ENCODE measurements at places on chromosomes 3 and 15.

GRCh38 chr15:57444877-57445513 lies 68.7 kb downstream of the CGNL1 start:
- DNase-seq, result no peak

DNA sequence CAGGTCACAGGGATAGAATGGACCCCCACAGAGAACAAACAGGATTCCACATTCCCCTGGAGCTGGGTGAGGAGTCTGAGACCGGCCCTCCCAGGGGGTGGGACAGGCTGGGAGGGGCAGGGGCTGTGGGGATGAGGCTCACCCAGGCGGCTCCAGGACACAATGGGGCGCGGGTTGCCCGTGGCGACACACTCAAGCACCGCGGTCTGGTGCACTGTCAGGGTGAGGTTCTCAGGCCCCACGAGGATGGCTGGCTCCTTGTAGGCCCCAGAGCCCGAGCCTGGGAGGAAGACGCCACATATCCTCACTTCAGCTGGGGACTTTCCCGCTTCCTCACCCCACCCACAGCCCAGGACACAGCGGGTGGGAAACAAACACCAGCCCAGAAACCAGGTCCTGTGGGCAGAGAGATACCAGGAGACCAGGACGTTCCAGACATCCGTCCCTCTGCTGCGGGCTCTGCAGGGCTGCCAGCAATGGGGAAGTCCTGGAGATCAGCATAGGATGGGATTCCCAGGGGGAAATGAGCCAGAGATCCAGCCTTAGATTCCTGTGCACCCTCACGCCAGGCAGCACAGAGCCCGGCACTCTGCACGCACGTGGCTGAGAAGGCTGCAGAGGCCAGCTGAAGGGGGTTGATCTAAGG lies 30.2 kb downstream of the RNU5B-1 start:
- DNase-seq, result no peak

GRCh38 chr15:89340573-89340972 lies 5.9 kb upstream of the POLG start:
- no peak for DNase-seq

- no peak for DNase-seq
Observed at GRCh38 chr3:27673701-27674100, 48.4 kb downstream of the EOMES start.

DNA sequence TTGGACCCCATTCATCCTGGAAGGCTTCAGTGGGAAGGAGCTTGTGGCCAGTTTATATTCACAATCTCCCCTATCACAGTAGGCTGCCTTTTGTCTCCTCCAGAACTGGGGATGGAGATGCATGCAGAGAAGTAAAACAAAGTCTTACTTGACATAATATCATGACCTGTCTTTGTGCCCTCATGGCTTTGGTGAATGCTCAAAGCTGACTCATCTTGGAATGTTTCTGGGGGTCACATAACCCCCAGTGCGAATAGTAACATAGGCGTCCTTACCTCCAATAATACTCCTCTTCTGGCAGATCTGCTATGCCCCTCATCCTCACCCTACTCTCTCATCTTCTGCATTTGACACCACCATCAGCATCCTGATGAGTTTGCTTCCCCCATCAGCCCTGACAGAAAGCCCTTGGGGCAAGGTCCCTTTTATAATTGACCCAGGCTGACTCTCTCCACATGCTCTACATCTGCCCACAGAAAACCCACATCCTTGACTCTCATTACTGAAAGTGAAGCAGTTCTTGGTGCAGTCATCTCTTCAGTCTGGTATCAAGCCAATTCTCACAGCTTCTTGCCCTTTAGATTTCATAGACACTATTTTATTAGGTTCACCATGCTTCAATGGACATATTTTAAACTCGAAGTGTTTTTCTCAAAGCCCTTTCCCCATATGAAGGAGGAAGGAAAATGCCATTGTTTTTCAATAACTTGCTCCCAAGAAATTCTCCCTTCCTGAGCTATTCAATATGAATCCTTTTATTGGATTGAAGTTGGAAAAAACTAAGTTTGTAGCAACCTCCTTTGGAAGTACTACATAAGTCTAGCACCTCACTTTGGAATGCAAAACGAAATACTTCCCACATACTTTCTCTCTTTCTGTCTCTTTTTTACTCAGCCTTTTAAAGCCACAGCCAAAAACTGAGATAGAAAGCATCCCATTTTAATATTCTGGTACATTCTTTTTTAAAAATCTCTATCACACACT lies 36.6 kb downstream of the OSTN start:
- no peak for DNase-seq

- DNase-seq, result no peak
Observed at GRCh38 chr3:134858441-134859035, 63.5 kb downstream of the EPHB1 start.

GRCh38 chr15:81013396-81013929 lies 12.7 kb downstream of the TLNRD1 start:
- no peak for DNase-seq

DNA sequence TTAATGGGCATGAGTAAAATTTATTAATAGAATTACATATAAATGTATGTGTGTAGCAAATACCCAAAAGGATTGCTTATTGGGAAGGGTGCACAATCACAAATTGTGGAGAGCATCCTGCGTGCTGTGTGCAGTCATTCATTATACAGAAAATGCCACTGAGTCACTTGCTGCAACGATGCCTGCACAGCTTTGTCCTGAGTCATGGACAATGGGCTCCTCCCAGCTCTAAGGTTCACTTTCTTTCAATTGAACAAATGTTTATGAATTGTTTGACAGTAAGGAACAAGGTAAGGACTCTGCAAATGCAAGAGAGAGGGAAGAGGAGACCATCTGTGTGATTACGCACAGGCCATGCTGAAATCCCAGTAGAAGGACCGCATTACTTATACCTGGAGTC lies 18.7 kb downstream of the CFAP161 start:
- no peak for DNase-seq

DNA sequence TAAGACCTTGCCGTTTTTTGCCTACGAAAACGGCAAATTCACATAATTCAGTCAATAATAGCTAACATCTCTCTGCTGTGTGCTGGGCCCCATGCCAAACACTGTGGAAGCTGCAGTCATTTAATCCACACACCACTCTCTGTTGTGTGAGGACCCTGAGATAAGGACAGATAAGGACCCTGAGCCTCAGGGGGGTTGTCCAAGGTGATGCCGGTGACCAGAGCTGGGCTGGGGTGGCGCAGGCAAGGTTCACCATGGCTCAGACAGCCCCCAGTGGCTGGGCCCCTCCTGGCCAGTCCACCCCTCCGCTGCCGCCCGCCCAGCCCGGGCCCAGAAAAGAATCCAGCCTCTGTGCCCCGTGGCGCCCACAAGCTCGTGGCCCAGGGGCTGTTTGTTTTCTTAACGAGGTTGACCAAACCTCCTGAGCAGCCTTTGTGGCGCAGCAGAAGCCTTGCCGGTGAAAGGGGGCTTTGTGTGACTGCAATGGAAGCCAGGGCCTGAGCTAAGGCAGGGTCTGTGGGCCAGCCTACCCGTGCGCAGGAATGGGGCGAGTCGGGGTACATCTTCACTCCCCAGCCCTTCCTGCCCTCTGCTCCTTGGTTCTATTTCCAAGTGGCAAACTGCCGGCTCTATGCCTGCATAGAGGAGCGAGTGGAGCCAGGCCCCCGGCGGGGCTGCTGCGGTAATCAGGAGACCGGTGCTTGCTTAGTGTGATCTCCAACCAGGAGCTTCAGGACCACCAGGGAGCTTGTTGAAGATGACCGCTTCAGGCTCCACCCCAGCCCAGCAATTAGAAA lies 4.4 kb upstream of the SNX22 start:
- no peak for DNase-seq

DNA sequence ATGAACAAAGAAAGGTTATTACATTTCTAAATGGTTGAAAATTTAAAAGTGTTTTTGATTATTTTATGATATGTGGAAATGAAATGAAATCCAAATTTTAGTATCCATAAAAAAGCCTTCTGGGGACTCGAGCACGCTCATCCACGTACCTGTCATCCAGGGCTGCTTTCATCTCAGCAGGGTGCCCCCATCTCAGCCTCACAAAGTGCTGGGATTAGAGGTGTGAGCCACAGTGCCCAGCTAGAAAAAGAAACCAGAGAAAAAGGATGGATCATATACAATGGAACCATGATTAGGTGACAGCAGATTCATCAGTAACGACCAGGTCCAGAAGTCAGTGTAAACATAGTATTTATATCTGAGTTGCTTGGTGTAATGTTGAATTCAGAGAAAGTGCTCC lies 49.7 kb downstream of the STARD5 start:
- no peak for DNase-seq

GRCh38 chr3:177689077-177689476 lies 491.8 kb upstream of the TBL1XR1 start:
- no peak for DNase-seq

- DNase-seq, result no peak
Observed at GRCh38 chr3:18119866-18120265, 305.3 kb downstream of the SATB1 start.

DNA sequence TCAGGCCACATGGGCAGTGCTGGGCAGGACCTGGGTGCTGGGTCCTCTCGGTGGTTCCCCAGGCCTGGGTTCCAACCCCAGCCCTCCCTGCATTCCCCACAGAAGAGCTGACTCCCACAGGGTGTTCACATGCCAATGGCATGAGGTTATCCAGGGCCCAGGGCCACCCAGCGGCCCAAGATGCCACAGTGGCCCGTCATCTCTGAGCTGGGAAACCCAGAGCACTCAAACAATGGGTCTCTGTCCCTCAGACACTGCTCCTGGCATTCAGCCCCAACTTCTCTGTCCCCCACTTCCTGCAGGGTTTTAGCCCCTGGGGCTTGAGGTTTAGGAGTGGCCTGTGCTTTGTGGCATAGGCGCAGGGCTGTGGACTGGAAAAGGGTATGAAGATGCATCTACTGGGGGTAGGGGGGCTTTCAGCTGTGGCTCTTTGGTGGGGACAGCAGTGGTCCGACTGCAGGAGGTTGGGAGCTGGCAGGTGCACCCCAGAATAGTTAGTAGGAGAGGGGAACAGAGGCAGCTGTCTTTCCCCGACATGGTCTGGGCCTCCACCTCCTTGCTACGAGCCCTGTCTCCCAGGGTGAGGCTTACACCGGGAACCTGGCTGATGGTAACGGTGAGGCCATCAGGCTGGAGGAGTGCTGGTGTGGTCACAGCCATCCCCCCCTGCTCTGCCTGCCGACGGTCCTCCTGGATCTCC lies 1.7 kb downstream of the CCDC9B start:
- no peak for DNase-seq

DNA sequence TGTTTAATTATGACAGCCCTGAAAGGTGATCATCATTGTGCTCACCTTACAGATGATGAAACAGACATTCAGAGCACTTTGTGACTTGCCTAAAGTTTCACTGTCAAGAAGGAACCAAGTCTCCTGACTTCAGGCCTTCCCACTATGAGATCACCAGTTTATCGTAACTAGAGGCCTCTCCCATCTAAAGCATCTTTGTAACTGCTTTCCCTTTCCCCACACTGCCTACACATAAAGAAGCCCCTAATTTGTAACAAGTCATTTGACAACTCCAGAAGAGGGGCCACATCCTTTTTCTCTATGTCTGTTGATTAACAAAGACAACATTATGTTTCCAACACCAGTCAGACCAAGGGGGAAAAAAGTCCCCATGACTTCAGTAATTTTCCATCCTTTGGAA lies 1.1 kb downstream of the KLHL6 start:
- DNase-seq, result no peak

DNA sequence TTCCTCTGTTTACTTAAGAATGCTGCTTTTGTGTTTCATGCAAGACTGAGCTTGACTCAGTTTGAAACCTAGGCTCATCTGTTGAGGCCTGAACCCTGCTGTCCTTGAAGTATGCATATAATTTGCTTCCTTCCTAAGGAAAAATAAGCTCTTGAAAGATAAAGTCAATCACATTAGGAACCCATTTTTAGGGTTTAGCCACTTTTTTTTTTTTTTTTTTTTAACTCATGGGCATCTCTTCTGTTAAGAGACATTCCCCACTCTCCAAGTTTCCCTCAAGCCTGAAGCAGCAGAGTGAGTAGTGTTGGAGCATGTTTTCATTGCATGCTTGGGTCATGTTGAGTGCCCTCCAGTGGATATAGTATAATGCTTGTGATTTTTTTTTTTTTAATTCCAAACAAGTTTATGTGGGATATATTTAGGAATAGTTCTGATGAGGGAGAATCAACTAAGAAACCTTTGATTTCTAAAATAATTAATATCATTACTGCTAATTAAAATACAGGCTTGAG lies 3.6 kb downstream of the CTNNB1 start:
- DNase-seq, result no peak

GRCh38 chr15:57146506-57147201 lies 228.2 kb downstream of the TCF12 start:
- DNase-seq, result no peak

DNA sequence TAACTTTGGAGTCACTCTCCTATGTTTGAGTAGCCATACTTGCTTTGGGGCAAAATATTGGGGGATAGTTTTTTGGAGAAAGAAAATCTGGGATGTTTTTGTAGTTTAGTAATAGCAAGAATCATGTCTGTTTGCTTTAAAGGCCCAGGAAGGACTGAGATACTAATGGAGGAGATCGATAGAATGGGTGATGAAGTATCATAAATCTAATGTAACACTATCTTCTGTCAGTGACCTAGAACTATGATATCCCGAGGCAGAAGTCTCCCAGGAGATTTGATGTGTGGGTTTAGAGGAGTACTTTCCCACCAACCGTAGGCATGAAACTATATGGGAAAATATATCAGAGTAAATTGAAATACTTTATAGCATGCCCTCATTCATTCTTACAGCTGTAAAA lies 21.0 kb upstream of the NFKBIZ start:
- DNase-seq, result no peak

DNA sequence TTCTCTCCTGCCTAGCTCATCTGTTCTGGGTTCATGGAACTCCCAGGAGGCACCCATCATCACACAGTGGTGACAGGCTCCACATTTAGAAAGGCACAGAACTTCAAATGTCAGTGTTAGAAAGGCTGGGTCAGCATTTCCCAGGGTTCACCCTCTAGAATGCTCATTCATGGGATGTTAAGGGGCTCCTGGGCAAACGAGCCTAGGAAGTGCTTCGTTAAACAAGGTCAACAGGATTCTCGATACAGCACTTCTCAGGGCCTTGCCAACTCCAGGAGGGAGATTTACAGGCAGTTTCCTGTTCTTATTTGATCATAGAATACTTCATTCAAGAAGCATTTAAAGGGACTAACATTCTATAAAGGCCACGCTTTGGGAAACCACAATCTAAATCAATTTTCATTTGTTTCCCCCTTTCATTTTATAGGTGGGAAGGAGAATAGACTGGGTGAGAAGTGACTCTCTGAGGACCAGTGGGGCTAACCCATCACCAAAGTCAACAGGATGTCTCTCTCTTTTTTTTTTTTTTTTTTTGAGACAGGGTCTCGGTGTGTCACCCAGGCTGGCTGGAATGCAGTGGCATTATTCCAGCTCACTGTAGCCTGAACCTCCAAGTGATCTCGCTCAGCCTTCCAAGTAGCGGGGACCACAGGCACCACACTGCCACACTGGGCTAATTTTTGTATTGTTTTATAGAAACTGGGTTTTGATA lies 14.3 kb downstream of the IGDCC4 start:
- DNase-seq, result no peak

- no peak for DNase-seq
Observed at GRCh38 chr15:32994810-32995424, 199.6 kb downstream of the FMN1 start.

DNA sequence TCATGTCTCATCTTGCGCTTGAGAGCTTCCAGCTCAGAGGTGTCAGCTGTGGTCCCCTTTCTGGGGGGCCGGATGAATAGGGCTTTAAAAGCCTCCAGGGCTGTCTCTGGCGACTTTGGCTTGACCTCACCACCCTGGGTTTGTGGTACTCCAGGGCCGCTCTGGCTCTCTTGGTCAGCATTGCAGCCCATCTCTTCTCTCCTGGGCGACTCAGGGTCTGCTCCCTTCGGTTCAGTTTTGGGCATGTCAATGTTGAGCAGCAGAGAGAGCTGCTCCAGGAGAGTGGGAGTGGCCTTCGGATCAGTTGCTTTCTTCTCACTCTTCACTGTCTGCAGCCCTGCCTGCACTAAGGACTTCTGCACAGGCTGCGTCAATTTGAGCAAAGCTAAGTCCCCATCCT lies 127.9 kb downstream of the FMN1 start:
- no peak for DNase-seq
